Stimulated activated CD4-positive, alpha-beta T cell treated with anti-CD3 and anti-CD28 coated beads, TNF-alpha, amount 100 ng/mL, for 24 hours (primary cell): ENCODE measurements at places on chromosomes 12 and 14.

DNA sequence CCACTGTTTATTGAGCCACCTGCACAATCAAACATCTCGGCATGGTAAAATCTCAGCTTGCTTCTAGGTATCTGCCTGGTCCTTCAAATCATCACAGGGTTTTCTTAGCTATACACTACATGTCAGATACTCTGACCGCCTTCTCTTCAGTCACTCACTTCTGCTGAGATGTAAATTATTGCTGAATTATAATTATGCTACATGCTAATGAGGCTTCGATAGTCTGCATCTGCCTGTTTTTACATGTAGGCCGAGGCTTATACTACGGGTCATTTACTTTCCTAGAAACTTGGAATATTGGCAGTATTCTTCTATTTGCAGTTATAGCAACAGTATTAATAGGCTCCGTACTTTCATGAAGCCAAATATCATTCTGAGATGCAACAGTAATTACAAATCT, 77.6 kb downstream of the SINHCAF start:
- DNase-seq: no peak

DNA sequence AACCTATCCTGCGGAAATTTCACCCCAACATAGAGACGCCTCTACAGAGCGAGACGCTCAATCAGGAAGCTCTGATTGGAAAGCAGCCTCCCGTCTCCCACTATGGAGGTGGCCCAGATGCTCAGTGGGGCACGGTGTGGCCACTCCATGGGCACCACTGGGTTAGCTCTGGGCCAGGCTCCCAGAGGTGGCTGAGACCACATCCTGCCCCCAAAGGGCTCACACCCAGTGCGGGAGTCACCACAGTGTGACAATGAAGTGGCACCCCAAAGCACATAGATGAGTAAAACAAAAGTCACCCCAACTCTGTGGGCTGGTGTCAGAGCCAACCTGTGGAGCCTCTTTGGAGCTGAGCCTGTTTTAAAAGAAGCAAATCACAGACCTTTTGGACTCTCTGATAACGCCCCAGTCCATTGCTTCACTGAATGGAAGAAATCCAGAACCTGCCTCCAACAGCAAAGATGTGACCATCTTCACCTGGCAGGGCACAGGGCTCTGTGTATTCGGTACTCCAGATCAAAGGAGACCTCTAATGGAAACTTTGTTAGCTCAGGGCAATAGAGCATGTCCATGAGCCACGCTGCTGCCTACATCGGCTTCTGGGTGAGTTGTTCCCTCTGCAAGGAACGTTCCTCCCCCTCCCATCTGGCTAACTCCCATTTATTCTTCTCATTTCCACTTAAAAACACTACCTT, 19.6 kb downstream of the CLMN start:
- DNase-seq: no peak

DNA sequence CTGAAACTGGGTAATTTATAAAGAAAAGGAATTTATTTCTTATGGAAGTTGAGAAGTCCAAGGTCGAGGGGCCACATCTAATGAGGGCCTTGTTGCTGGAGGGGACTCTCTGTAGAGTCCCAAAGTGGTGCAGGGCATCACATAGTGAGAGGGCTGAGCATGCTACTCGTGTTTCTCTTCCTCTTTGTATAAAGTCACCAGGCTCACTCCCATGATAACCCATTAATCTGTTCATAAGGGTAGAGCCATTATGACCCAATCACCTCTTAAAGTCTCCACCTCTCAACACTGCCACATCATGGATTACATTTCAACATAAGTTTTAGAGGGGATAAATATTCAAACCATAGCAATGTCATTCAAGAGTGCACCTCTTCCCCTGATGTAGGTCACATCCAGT, 79.1 kb upstream of the ATP2B1 start:
- no peak for DNase-seq

DNA sequence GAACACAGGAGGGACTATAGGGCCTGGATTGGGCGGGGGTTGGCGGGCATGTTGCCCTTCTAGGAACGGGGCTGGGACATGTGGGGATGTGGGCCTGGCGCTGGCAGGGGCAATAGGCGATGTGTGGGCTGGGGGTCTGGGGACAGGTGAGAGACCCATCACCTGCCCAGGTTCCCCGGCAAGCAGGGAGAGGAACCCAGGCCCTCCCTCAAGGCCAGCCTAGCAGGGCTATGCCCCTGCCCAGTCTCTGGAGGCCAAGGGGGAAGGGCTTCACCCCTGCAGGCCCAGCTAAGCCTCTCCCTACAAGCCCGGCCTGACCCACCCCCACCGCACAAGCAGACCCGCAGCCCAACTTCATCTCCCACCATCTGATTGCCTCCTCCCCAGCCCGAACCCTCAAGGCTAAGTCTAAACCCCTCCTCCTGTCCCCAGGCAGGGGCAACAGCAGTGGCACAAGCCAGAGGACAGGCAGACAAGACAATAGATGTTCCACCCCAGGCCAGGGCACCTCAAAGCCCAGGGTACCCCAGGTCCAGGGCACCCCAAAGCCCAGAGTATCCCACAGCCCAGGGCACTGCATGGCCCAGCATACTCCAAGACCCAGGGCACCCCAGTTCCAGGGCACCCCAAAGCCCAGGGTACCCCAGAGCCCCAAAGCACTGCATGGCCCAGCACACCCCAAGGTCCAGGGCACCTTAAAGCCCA, 6.5 kb downstream of the JAG2 start:
- no peak for DNase-seq

GRCh38 chr14:20002319-20002718, 356 bp downstream of the OR4Q2 start:
- no peak for DNase-seq

GRCh38 chr12:115199831-115200230, 515.9 kb upstream of the TBX3 start:
- DNase-seq: no peak

DNA sequence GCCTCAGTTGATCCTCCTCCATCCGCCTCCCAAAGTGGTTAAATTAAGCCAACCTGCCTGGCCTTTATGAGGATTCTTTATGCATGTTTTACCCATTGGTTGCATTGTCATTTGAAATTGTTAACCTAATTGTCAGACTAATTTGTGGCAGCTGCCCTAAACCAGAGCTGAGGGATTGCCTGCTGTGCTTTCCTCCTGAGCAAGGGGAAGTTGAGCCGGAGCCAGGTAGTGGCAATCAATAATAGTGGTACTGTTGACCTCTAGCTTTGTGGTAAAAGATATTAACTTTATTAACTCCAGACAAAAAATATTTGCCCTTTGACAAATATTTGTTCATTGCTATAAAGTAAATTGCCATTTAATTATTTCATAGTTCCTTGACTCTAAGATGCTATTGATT, 5.6 kb upstream of the HEBP1 start:
- no peak for DNase-seq

DNA sequence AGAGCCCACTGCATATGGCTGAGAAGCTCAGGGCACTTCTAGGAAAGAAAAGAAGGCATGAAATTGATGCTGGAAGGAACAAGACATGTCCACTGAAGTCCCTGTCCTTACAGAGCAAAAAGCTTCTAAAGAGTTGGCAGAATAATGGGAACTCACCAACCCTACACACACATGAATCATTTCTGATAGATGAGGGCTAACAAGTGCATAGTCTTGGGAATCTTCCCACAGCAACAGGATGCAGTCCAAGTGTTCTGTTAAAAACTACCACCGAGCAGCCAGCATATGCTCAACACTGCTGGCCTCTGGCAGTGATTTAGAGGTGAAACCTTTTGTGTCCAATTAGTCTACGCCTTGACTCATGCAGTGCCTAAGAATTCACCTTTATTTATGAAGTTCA, 44.8 kb downstream of the RHOJ start:
- no peak for DNase-seq

DNA sequence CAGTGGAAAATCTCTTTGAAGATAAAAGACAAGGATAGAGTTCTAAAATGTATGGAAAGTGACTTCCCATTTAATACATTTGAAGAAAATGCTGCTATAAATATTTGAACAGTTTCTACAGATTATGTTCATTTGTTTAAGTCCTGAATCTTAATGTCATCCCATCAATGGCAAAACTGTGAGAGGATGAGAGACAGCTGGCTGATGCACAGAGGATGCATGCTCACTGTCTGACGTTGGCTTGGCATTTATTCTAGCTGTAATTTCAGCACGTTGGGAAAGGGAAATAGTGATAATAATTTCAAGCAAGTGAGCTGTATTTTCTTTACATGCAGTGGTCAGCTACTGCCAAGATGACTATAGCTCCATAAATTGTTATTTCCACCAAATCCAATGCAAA, 40.5 kb downstream of the PPFIA2 start:
- DNase-seq: no peak

DNA sequence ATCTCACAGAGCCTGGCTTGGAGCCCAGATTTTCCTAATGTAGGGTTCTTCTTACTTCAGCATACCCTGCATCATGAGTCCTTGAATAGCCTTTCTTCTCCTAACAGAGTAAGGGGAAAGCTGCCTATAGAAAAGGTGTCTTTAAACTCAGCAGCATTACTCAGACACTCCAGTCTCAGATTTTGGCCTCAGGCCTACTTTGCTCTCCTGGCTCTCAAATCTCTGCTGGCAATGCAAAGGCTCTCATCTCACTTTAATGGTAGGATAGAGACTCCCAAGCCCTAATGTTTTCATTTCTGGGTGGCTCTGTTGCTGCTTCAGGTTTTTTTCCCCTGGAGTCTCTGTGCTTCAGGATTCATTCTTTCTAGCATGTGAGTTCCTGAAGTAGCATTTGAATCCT, 9.1 kb upstream of the NKX2-8 start:
- DNase-seq: no peak

- no peak for DNase-seq
These were observed 105.1 kb upstream of the TMEM260 start for GRCh38 chr14:56474419-56475022.

- no peak for DNase-seq
These were observed 1.5 kb upstream of the RASAL1 start for GRCh38 chr12:113136990-113137511.
